Stimulated activated CD8-positive, alpha-beta memory T cell treated with anti-CD3 and anti-CD28 coated beads, Interleukin-7, amount 100 ng/mL, for 48 hours (primary cell): ENCODE measurements at places on chromosomes 3 and 15.
A peak's percentile ranks its signal among the peaks of the same experiment; 100 is the strongest.

DNA sequence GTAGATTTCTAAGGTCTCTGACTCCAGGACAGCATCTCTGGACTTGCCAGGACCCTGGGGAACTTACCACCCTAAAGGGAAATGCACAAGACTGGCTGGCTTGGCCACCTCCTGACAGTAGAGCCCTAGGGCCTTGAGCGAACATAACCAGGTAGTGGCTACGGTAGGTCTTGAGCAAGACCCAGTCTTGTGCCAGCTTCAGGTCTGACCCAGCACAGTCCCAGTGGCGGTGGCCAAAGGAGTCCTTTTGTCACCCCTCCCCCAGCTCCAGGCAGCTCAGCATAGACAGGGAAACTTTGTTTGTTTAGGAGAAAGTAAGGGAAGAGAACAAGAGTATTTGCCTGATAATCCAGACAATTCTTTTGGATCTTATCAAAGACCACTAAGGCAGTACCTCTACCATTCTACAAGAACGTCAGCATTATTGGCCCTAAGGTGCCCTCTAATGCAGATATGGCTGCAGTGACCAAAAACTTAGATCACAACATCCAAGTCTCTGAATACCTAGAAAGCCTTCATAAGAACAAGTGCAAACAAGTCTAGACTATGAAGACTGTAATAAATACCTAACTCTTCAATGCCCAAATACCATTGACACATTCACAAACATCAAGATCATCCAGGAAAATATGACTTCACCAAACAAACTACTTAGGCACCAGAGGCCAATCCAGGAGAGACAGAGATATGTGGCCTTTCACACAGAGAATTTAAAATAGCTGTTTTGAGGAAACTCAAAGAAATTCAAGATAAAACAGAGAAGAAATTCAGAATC, 38.7 kb upstream of the FBN1 start:
- DNase-seq, result no peak

GRCh38 chr3:119653876-119654275, 6.5 kb downstream of the POPDC2 start:
- no peak for DNase-seq

DNA sequence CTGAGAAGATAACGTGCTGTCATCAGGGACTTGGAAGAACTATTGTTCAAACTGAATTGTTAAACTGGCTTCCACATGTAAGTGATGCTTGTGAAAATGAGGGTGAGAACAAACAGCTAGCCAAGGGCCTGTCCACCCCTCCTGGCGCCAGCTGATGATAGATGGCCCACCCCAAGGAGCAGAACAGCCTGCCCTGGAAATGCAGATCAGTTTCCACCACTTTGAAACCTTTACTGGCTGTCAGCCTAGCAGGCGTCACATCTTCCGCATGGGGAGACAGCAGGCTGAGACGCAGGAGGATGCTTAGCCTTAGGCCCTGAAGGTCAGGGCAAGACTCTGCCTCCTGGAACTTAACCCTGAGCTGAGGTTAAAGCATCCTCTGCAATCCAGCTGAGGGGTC, 6.4 kb upstream of the SLC51B start:
- DNase-seq, result no peak

DNA sequence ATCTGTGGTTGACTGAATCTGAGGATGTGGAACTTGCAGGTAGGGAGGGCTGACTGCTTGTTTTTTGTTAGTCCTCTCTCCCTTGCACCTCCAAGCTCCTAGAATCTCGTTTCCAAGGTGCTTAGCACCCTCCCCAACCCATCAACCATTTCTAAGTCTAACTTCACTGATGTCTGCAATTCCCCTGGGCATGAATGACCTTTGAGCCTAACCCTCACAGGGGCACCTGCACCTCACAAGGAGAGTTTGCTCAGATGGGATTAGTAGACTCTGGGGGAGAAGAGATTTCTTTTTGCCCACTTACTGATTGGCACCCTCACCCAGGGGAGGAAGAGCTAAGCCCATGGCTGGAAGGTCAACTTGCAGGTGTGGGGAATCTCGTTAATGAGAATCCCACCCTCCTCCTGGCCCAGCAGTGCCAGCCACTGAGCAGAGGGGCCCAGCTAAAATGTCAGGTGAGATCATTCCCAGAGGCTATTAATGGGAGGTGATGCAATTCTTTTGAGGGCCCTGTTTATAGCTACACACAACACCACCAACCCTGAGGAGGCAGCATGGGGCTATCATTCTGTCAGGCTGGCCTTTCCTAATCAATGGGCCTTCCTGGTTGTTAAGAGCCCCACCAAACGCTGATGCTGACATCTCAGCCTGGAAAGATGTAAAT, 81.6 kb upstream of the HERC1 start:
- DNase-seq, result no peak

DNA sequence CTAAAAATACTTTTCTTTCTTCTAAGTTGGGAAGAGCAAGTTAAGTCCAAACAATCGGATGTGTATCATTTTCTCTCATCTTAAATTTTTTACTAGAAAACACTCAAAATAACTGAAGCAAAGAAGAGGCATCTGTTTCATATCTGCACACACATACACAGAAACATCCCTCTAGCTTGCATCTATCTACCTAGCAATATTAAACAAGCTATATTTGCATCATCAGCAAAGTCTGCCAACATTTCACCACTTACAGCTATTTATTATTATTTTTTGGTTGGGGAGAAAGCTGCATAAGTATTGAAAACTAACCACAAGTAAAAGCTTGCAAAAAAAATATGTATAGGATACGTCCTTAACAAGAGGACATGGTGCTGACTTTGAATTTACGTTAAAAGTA, 1.9 kb downstream of the GOLIM4 start:
- no peak for DNase-seq

GRCh38 chr3:139353920-139354556, 10.2 kb downstream of the MRPS22 start:
- DNase-seq, result no peak

DNA sequence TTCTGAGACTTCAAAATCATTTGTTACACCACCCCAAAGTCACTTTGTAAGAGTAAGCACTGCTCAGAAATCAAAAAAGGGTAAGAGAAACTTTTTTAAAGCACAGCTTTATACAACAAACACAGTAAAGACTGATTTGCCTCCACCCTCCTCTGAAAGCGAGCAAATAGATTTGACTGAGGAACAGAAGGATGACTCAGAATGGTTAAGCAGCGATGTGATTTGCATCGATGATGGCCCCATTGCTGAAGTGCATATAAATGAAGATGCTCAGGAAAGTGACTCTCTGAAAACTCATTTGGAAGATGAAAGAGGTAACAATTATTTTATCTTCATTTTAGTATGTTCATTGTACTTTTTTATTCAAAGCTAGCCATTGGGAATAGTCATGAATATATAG, 32.6 kb downstream of the BLM start:
- DNase-seq, result peak; percentile 5
